Activated CD4-positive, alpha-beta T cell treated with anti-CD3 and anti-CD28 coated beads, Interleukin-2, amount 50 U/mL, for 1 hour (primary cell): ENCODE measurements at places on chromosomes 7 and 10.

- DNase-seq = no peak
These were observed 520.4 kb downstream of the SDK1 start for GRCh38 chr7:3821488-3821887.

GRCh38 chr10:74047871-74048270 is 50.0 kb downstream of the VCL start:
- DNase-seq = no peak

GRCh38 chr7:95794917-95795515 is 22.7 kb downstream of the DYNC1I1 start:
- no peak for DNase-seq

DNA sequence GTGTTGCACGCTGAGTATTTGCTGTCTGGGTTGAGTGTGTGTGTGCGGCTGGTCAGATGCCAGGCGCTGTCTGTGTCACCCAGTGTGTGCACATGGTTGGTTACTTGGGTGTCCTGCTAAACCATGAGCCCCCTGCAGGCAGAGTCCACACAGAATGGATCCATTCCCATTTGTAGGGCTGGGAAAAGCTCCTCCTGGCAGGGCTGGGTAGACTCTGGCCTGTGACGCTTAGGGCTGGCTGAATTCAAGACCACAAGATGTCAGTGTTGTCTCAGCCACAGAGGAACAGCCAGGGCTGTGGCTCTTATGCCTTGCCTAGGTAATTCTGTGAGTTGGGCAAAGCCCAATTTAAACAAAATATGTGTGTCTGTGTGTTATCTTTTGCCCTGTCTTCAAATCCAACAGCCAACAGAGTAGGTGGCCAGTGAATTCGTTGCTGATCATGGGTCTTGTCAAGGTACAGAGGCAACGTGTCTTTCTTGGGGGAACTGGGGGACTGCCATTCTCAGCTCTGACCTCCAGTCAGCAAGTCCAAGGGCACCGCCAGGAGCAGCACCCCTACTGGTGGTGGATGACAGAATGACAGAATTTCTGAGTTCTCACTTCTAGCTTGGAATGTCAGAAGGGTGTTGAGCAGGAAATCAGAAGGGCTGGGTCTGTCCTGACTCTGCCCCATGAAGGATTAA is 285.1 kb downstream of the CCSER2 start:
- no peak for DNase-seq

DNA sequence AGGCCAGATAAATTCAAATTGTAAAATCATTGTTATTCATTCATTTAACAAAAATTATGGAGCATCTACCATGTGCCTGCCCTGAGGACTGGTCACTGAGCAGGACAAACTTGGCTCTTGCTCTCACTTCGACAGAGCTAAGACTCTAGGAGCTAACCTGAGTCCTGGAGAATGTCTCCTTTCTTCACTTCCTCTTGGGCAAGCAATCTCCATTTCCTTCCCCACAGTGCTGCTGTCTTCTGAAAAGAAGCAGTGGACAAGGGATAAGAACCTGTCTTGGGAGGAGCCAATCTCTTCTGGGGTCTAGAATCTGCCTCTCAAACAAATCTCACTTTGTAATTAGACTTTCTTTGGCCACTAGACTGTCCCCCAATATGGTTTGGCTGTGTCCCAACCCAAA is 76.2 kb upstream of the PLXNA4 start:
- DNase-seq = no peak

DNA sequence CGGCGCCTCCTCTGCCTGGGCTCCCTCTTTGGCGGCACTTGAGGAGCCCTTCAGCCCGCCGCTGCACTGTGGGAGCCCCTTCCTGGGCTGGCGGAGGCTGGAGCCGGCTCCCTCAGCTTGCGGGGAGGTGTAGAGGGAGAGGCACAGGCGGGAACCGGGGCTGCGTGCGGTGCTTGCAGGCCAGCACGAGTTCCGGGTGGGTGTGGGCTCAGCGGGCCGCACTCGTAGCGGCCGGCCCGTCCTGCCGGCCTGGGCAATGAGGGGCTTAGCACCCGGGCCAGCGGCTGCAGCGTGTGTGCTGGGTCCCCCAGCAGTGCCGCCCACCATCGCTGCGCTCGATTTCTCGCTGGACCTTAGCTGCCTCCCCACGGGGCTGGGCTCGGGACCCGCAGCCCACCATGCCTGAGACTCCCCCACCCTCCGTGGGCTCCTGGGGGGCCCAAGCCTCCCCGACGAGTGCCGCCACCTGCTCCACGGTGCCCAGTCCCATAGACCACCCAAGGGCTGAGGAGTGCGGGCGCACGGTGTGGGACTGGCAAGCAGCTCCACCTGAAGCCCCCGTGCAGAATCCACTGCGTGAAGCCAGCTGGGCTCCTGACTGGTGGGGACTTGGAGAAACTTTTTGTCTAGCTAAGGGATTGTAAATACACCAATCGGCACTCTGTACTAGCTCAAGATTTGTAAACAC is 73.8 kb upstream of the KMT2E start:
- no peak for DNase-seq

DNA sequence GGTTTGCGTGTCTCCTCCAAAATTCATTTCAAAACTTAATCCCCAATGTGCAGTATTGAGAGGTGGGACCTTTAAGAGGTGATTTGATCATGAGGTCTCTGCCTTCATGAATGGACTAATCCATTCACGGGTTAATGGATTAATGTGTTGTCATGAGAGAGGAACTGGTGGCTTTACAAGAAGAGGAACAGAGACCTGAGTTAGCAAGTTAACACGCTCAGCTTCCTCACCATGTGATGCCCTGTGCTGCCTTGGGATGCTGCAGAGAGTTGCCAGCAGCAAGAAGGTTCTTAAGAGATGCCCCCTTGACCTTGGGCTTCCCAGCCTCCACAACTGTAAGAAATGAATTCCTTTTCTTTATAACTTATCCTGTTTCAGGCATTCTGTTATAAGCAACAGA is 3.7 kb upstream of the TCTN3 start:
- no peak for DNase-seq

GRCh38 chr7:43364391-43364790 is 218.5 kb upstream of the STK17A start:
- DNase-seq = no peak

GRCh38 chr7:138025215-138026186 is 23.6 kb upstream of the CREB3L2 start:
- no peak for DNase-seq

GRCh38 chr7:25712500-25712899 is 439.5 kb upstream of the NFE2L3 start:
- DNase-seq = no peak

GRCh38 chr7:131602994-131603372 is 46.6 kb upstream of the PODXL start:
- DNase-seq = no peak

DNA sequence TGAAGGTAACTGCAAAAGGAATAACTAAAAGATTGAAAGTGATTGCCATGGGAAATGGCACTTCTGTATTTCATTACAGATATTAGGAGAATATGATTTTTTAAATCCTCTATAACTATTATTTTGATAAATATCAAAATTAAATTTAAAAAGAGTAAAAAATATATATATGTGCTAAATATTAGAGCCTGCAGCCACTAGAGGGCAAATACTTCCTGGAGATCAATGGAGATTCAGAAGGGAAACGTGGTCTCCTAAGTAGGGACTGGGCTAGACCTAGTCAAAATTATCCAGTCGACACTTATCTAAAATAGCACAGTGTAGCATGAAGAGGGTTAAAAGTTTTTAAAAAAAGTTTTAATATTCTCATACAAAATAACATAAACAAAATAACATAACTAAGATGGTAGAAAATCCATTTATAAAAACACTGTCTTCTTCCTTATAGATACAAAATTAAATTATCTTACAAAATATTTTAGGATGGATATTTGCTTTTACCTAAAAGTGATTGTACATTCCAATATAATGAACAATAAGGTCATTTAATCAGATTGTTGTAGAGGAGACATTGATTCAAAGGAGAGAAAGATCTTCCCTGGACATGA is 434.3 kb downstream of the MDFIC start:
- no peak for DNase-seq

GRCh38 chr7:82548141-82548688 is 104.6 kb upstream of the CACNA2D1 start:
- DNase-seq = no peak

GRCh38 chr7:130884437-130885417 is 150.7 kb upstream of the KLF14 start:
- DNase-seq = no peak

- no peak for DNase-seq
These were observed 1142.9 kb upstream of the SORCS1 start for GRCh38 chr10:108307250-108307924.

GRCh38 chr7:83119026-83119382 is 43.7 kb downstream of the PCLO start:
- DNase-seq = no peak

DNA sequence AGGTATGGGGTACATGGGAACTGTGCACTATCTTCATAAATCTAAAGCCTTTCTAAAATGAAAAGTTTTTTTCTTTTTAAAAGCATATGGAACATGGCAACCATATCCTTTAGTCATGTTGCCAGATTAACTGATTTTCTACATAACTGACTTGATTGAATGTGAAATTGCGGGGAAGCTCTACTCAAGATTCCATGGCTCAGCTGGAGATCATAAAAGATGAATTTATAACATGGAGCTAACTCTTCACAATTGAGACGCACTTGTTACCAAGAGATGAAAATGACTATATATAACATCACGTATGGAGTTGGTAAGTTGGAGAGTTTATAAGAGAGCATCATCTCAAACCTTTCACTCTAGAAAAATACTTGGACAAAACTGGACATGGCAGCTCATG is 190.2 kb upstream of the MYO3A start:
- DNase-seq = no peak

GRCh38 chr7:99331002-99331401 is 5.3 kb downstream of the ARPC1A start:
- DNase-seq = no peak

- no peak for DNase-seq
These were observed 7.0 kb upstream of the HPS1 start for GRCh38 chr10:98453729-98454128.

GRCh38 chr7:57308631-57309408 is 141.2 kb upstream of the ZNF716 start:
- no peak for DNase-seq

GRCh38 chr7:30865821-30866220 is 45.8 kb upstream of the AQP1 start:
- DNase-seq = no peak

DNA sequence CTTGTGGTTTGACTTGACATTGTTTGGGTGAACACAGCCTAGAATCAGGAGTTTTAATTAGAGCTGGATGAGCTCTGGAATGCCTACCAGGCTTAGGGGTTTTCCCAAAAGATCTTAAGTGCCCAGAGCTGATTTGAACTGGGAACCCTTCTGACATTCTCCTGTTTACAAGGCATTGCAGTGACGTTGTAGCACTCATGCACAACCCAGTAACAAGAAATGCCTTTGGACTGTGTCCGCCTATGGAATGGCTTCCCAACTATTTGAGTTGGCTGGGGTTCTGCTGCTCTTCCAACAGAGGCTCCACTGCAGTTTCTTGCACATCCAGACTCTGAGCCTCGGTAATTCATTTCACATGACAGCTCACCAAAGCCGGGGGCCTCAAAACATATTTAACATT is 76.7 kb upstream of the MKX start:
- DNase-seq = no peak

GRCh38 chr10:88986549-88987242 is 3.9 kb upstream of the FAS start:
- no peak for DNase-seq

DNA sequence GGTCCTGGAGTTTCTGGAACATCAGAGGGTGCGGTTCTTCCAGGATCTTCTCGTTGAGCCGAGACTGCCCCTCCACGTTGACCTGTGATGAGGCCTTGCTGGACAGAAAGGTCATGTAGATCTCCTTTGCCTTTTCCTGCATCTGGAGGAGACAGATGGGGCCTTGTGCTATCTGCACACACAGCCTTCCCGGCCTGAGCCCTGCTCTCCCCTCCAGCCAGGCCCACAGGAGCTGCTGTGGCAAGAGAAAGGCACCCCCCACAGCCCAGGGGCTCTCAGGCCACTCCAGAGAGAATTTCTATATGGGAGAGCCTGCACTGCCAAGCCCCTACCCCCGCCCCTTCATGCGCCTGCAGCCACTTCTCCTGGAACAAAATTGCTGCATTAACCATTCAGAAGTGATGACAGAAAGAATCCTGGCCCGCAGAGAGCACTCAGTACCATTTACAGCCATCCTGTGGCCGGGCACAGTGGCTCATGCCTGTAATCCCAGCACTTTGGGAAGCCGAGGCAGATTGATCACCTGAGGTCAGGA is 26.9 kb downstream of the RGS10 start:
- DNase-seq = no peak

- DNase-seq = no peak
These were observed 387.3 kb downstream of the HPSE2 start for GRCh38 chr10:98848361-98848760.

DNA sequence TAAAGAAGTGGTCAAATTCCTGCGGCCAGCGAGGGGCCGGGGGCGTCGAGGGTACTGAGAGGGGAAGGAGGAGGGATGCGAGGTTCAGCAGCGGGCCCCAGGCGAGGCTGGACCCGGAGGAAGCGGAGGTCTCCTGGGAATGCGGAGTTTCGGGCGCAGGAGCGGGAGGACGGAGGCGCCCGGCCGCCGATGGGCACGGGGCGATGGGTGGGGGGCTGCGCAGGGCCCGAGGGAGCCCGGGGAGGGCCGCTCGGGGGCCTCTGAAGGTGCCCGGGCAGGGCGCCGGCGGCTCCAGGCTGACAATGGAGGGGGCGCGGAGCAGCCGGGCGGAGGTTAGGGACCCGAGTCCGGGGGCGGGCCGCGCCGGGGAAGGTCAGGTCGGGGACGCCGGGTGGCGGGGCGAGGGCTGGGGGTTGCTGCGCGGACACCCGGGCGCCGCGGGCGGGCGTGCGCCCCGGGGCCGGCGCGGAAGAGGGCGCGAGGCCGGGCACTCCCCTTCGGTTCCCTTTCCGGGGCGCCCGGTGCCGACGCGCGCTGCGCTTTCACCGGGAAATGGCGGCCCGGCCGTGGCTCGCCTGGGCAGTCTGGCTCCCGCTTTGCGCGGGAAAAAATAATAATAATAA is 683 bp downstream of the MACROH2A2 start:
- DNase-seq = no peak

GRCh38 chr7:126720232-126720631 is 532.5 kb downstream of the GRM8 start:
- DNase-seq = no peak

- no peak for DNase-seq
These were observed 11.6 kb upstream of the TNPO3 start for GRCh38 chr7:129066290-129067131.

- no peak for DNase-seq
These were observed 3.4 kb downstream of the TRIM8 start for GRCh38 chr10:102647443-102648268.
